Central memory CD8-positive, alpha-beta T cell (primary cell): ENCODE measurements at places on chromosomes 16 and 17.

DNA sequence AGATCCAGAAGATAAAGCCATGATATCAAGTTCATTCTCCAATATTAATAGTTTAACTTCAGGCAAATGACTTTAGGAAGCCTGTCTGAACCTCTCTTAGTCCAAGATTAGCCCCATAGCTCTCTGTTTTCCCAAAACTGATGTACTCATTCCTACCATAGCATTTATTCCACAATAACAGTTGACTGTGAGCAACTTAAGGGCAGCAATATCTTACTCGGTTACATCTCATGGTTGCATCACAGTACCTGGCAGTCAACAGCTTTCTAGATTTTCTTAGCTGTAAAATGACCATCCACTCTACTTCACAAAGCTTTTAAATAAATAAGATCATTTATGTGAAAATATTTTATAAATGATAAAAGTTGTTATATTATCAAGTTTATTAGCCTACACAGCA lies 58.2 kb upstream of the STAC2 start:
- DNase-seq: no peak

- no peak for DNase-seq
Measured at GRCh38 chr16:73170612-73171038, 122.7 kb upstream of the ZFHX3 start.

- DNase-seq: no peak
Measured at GRCh38 chr17:44466339-44466738, 36.9 kb downstream of the GPATCH8 start.

DNA sequence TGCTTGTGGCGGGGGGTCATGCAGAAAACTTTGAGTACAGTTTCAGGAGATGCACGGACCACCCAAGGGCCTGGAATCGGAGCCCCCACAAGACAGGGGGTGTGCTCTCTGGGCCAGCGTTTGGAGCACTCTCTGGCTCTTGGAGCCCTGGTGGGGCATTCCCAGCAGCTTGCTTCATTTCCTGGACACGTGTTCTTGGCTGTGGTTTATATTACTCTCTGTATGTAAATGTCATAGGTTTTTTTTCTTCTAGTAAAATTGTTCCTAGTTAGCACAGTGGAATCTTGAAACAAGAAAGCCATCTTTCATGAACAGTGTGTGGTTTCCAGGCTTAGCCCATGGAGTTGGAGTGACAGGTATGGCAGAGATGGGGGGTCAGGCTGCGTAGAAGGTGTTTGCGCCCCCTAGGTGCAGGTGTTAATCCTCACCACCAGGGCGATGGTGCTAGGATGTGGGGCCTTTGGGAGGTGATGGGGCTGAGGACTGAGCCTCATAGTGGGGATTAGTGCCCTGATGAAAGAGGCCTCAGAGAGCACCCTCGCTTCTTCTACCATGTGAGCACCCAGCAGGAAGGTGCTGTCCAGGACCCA lies 79.8 kb downstream of the JPH3 start:
- no peak for DNase-seq

GRCh38 chr17:29434550-29434949 lies 44.4 kb downstream of the TAOK1 start:
- no peak for DNase-seq

DNA sequence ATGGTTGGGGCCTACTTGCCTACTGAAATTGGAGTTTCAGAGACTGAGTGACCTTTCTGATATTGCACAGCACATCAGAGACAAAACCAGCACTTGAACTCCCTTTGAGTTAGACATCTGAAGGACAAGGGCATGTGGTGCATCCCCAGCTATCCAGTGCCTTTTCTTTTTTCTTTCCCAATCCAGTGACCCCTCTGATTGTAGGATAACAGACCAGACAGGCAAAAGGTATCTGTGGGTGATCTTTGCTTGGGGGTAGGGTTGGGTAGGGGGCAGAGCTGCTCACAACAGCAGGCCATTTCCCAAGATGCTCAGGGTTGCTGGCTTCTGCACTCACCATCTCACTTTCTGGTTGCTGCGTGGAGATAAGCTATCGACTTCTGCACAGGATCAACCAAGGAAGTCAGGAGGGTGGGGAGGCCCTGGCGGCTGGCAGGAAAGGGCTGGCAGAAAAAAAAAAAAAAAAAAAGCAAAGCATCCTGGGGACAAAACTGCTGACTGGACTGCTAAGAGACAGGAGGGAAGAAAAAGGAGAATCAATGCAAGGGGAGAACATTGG lies 42.2 kb downstream of the HOXB1 start:
- no peak for DNase-seq

DNA sequence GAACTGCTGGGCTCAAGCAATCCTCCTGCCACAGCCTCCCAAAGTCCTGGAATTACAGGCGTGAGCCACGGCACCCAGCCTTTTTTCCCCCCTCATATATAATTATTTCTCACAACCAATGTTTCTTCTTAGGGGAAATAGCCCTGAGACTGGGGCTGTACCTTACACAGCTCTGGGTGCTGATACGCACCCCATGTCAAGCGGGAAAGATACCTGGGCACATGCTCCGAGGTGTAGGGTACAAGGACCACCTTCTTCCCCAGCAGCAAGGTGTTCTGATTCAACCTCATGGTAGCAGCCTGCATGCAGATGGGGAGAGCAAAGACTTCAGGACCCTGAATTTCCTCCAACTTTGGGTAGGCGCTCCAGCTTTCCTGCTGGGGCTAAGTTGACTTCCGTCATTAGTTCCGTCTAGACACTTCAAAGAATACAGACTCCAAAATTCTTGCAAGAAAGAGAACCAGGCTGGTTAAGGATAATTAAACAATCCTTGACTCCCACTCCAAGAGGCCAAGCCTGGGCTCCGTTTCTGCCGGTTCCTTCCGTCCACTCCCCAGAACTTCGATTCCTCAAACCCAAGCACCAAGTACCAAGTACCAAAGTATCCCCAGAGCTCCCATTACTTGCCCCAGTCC lies 619 bp downstream of the NAT9 start:
- no peak for DNase-seq

DNA sequence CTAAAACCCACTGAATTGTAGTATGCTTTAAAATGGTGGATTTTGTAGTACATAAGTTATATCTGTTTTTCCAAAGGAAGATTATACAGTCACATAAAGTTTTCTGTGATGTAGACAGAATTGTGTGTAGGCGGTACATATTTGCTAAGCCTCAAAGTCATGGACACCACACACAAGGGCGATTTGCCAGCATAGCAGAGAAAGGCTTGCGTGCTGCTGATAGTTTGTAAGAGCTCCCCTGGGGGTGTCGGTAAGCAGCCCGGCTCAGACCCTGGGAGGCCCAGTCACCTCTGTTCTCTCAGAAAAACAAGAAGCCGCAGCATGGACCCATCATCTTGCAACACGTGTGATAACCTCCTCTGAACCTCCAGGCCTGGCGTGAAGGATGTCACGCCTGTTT lies 38.3 kb upstream of the AKTIP start:
- DNase-seq: no peak

DNA sequence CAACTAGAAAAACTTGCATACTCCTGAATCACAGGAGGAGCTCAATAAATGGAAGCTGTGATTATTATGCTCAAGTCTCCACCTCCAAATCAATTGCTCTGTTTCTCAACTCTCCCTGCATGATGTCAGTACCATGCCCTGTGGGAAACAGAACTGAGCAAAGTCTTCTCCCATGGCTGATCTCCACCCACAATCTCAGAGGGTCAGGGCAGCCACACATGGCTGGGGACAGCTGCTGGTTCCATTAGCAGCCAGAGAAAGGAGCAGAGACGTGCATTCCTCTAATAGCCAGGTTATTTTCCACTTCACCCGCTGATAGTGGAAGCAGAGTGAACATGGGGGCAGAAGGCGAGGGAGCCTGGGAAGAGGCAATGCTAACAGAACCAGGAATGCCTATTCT lies 85.5 kb upstream of the TMEM132E start:
- no peak for DNase-seq
